Right lung (tissue), 10 donors: ENCODE measurements at places on chromosomes 4 and X.

DNA sequence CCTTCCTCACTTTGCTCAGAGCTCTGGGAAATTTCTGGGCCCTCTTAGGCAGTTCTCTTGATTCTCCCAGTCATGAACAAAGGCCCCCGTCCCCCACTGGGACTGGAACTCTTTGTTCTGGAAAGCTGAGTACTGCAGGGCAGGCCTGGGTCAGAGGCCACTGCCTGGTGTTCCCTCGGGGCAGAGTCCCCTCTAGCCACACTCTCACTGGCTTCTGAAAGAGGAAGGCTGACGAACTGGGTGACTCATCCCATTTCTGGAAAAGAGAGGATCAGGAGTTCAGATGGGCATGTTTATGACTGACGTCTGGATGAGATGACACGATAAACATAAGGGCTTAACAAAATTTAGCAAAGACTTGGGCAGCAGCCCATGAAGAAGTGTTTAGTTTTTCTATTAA is 47.7 kb downstream of the DDX3X start:
- DNase-seq, result no peak

- peak; percentile 4 for DNase-seq
Observed at GRCh38 chr4:29927895-29928294, 792.3 kb upstream of the PCDH7 start.

- no peak for DNase-seq
Observed at GRCh38 chr4:23009093-23009492, 316.4 kb downstream of the GBA3 start.

DNA sequence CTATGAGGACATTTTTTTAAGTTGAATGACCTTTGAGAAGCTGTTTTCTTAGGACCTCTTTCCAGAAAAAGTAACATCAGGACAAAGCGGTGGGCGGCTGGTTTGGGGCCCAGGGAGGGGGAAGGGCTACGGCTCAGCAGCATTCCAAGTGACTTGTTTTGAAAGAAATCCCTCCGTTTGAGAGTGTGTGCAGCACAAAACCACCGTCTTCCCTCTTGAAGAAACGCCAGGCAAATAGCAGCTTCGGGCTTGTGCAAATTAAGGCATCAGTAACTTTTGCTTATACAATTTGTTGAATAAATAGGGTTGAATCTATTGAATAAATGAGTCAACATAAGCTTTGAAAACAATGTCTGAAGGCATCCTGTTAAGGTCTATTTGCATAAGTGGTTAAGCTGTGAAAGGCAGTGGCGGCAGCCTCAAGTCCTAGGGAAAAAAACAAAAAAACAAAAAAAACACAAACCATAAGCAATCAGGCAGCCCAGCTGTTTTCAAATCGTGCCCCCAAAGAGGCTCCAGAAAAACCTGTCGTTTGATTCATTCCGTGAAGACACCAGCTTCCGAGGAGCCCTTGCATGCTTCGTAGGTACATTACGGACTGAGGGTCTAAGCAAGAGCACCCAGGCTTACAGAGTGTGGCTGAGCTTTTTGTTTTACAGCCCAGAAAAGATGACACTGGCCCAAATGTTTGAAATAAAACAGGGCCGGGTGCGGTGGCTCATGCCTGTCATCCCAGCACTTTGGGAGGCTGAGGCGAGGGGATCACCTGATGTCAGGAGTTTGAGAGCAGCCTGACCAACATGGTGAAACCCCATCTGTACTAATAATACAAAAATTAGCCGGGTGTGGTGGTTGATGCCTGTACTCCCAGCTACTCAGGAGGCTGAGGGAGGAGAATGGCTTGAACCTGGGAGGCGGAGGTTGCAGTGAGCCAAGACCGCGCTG is 103.7 kb downstream of the CRLF2 start:
- DNase-seq, result no peak

DNA sequence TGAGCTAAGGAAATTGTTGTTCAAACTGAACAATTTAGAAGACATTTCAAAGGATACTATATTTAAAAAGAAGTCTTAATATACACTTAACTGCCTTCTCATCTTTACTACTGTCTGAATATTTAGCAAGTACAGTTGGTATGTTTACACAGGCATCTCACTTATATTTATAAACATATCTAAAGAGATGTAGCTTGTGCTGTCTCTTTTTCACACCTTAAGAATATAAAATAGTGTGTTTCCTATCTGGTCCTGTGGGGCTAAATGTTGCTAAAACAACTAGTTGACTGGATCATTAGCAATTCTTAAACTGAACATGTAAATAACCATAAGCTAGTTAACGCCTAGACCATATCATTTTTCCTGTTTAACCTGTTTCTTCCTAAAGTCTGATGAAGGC is 336.3 kb downstream of the PPP3CA start:
- DNase-seq, result no peak

- no peak for DNase-seq
Observed at GRCh38 chrX:118437283-118437682, 58.3 kb upstream of the DOCK11 start.

DNA sequence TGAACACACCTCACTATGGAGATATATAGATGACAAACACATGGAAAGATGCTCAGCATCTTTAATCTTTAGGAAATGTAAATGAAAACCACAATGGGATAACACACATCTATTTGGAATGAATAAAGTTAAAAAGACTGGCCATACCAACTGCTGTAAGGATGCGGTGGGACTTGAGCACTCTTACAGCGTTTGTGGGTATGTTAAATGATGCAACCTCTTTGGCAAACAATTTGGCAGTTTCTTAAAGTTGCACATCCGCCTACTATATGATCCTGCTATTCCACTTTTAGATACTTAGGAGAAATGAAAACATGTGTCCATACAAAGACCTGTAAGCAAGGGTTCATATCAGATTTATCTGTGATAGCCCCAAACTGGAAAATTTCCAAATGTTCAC is 50.7 kb downstream of the MRPL1 start:
- no peak for DNase-seq

GRCh38 chr4:76373919-76374552 is 46.9 kb downstream of the CCDC158 start:
- no peak for DNase-seq

- no peak for DNase-seq
Observed at GRCh38 chr4:94534401-94535312, 82.9 kb downstream of the PDLIM5 start.

DNA sequence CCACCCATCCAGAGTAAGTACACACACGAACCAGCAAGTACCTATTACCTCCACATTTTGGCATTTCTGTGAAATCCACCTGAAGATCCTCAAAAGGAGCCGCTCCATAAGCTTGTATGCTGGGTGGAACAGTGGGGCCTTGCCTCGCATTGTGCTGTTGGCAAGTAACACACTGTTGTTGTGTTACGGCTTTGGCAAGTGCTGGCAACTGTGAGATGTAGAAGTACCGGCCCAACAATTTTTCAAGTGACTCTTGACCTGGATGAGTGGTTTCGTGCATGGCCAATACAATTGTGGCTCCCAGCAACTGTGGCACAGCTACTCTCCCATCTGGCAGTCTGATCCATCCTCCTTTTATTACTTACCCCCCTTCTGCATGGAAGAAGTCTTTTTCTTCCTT is 128.7 kb downstream of the CCNB3 start:
- no peak for DNase-seq
